ENCODE measurements at places on chromosomes 3 and 15.

- no peak for DNase-seq
Measured at GRCh38 chr15:65409036-65409631, 13.6 kb downstream of the IGDCC4 start.

DNA sequence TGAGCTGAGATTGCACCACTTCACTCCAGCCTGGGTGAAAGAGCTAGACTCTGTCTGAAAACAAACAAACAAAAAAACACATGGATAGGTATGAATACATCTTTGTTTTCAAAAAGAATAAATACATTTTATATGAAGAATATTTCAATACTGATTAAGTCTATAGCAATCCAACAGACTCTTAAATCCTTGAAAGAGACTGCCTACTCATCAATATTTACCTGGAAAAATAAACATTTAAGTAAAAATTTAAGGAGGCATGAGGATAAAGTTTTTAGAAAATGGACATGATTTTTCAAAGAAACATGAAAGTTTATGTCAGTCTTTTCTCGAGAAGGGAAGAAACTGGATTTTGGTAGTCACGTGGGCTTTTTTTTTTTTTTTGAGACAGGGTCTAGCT is 5.4 kb downstream of the NKIRAS1 start:
- no peak for DNase-seq

DNA sequence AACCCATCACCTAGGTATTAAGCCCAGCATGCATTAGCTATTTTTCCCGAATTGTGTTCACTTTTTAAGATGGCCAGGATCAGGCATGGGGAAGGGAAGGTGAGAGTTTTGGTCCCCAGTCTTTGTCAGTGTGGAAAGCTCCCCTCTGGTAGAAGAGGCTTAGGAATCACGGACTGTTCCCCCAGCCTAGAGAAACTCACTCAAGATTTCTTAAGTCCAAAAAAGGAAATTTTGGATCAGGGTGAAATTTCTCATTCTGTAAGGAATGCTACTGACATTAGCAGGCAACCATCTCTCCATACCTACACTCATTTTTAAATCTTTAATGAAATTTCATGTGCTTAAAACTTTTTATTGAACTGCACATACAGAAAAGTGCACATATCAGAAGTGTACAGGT is 70.3 kb upstream of the GALNT15 start:
- no peak for DNase-seq

- DNase-seq, result no peak
Measured at GRCh38 chr3:108018552-108018951, 72.3 kb downstream of the CD47 start.

GRCh38 chr3:61264281-61264680 is 13.0 kb upstream of the FHIT start:
- DNase-seq, result no peak

DNA sequence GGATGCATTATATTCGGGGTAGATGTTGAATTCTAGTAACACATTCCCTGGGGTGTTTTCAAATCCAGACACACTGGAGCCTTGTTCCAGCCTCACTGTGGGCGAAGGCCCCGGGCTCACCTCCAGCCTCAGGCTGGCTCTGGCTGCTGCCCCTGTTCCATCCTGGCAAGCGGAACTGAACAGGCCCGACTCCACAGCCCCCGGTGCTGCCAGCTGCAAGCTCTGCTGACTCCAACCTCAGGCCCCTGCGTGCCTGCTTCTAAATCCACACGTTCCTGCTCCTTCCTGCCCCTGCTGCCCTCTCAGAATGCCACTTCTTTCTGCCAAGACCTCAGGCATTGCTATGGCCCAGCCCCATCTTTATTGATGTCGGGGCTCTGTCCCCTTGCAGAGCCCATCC is 90.6 kb downstream of the LIPC start:
- no peak for DNase-seq

- no peak for DNase-seq
Measured at GRCh38 chr3:111846717-111847116, 12.3 kb upstream of the PHLDB2 start.

GRCh38 chr15:36501063-36501678 is 78.3 kb upstream of the CDIN1 start:
- DNase-seq, result peak; percentile 92

DNA sequence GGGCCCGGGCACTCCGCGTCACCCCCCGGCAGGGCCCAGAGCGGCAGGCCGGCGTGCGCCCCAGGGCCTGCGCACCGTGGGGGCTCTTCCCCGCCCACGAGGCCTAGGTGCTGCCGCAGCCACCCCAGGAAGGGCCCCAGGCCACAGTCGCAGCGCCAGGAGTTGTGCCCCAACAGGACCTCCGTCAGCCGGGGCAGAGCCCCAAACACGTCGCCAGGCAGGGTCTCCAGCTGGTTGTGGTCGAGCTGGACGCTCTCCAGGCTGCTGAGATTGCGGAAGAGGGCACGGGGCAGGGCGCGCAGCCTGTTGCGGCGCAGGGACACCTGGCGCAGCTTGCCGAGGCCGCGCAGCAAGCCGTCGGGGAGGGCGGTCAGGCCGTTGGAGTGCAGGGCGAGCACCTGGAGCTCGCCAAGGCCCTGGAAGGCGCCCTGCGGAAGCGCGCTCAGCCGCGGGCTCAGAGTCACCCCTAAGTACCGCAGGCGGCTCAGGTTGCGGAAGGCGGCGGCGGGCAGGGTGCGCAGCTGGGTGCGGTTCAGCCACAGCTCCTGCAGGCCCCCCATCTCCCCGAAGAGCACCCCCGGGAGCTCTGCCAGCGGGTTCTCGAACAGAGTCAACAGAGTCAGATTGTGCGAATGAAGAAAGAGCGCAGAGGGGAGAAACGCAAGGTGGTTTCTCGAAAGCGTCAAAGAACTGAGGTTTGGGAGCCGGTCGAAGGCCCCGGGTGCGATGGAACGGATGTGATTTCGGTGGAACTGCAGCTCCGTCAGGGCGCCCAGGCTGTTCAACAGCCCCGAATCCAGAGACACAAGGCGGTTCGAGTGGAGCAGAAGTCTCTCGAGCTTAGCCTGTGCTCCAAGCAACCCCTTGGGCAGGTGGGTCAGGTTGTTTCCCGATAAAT is 2.0 kb downstream of the GP5 start:
- DNase-seq, result no peak

DNA sequence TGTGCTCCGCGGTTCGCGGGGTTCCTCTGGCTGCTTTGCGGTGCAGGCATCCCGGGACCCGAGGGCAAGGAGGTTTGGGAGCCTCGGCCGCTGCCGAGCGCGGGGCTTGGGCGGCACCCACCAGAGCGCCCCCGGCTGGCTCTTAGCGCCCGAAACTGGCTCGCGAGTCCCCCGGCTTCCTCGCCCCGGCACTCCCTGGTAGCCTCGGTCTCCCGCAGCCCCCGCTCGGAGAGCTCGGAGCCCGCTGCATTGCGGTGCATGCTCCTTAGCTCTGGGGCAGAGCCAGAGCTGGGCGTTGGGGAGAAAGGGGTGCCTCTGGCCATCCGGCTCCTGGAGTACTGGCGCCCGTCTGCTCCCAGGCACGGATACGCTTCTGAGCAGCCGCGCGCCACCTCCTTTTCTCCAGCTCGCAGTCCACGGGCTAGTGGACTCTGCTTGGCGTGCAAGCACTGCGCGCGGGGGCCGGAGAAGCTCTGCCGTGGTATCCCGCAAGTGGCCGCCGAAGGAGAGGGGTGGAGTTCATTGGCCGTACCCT is 753 bp downstream of the EPHB1 start:
- DNase-seq, result peak; percentile 83

DNA sequence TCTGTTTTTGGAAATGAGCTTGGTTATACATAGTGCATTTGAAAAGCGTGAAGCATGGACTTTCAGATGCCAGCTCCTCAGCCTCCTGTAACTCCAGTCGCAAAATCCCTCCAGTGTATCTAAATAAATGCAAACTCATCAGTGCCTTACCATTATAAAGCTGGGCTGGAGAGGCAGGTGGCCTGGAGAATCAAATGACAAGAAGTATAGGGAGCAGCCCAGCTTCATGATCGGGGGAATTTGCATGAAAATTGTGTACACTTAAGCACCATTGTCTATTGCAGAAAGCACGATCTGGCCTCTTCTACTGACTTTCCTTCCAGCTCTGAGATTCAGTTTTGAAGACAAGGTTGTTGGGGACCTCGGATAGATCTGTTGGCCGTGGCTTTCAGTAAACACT is 71.7 kb downstream of the IGF1R start:
- DNase-seq, result peak; percentile 94

- DNase-seq, result no peak
Measured at GRCh38 chr3:139746481-139746880, 68.7 kb upstream of the NMNAT3 start.

GRCh38 chr15:29100486-29101000 is 169.1 kb downstream of the NSMCE3 start:
- no peak for DNase-seq

DNA sequence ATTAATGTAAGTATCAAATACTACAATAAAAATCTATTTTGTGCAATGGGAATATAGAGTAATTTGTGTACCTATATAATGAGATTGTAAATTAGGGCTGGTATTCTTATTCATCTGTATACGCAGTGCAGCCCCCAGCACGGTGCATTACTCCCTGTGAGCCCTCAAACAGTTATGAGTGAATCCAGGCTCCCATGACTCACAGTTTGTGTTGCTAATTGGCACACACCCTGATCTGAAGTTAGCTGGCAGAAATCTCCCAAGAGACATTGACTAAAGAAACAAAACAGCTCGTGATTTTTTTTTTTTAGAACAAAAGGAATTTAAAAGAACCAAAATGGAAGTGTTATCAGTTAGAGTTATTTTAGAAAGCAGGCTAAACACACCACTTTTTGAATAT is 15.7 kb downstream of the GK5 start:
- DNase-seq, result no peak

- no peak for DNase-seq
Measured at GRCh38 chr3:197372047-197372661, 73.7 kb upstream of the DLG1 start.

- DNase-seq, result no peak
Measured at GRCh38 chr3:61996366-61996765, 377.0 kb downstream of the FEZF2 start.

DNA sequence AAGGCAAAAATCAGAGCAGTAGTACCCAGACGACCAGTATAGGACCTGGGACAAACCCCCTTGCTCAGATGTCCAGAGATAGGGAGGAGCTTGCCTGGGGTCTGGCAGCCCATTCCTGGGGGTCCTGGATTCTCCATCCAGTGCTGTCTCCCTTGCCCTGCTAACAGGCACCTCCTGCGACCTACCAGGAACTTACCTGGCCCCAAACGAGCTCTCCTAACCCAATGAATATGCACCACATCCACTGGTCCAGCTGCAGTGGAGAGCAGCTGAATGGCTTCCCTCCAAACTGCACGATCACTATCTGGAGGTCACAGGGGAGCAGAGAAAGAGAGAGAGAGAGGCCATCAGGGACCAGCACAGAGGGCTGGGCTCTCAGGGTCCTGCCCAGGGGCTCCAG is 19.1 kb upstream of the SEC13 start:
- no peak for DNase-seq

GRCh38 chr3:65732051-65732935 is 306.4 kb downstream of the MAGI1 start:
- peak; percentile 62 for DNase-seq

DNA sequence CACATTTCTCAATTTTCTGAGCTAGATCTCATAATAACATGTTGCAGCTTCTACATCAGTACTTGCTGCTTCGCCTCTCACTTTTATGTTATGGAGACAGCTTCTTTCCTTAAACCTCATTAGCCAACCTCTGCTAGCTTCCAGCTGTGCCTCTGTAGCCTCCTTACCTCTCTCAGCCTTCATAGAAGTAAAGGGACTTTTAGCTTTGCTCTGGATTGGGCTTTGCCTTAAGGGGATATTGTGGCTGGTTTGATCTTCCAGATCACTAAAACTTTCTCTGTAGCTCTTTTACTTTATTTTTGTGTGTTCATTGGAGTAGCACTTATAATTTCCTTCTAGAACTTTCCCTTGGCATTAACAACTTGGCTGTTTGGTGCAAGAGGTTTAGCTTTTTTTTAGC is 150.1 kb downstream of the ATG7 start:
- DNase-seq, result no peak

DNA sequence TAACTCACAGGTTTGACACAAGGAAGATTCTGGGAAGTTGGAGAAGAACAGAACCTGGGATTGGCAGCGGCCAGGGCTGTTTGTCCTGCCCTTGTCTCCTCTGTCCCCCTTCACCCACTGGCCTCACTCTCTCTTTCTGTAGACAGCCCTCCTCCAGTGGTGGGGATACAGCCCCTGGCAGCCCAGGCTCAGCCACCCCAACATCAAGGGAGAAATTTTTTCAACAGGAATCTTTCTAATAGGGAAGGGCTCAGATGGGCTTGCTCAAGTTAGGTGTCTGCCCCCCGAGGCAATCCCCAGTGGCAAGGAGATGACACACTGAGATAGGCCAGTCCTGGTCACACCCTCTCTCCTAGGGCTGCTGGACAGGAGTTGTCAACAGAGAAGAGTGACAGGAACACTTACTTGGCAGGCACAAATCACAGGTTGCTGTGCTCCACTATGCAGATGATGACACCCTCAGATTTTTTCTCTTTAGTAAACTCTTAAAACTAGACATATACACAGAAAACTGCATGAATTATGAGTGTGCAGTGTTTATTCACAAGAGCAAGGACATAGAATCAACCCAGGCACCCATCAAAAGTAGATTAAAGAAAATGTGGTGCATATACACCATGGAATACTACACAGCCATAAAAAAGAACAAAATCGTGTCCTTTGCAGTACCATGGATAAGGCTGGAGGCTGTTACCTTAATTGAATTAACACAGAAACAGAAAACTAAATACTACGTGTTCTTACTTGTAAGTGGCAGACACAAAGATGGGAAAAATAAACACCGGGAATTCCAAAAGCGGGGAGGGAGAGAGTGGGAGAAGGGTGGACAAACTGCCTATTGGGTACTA is 36.3 kb downstream of the PLA2G4D start:
- no peak for DNase-seq

DNA sequence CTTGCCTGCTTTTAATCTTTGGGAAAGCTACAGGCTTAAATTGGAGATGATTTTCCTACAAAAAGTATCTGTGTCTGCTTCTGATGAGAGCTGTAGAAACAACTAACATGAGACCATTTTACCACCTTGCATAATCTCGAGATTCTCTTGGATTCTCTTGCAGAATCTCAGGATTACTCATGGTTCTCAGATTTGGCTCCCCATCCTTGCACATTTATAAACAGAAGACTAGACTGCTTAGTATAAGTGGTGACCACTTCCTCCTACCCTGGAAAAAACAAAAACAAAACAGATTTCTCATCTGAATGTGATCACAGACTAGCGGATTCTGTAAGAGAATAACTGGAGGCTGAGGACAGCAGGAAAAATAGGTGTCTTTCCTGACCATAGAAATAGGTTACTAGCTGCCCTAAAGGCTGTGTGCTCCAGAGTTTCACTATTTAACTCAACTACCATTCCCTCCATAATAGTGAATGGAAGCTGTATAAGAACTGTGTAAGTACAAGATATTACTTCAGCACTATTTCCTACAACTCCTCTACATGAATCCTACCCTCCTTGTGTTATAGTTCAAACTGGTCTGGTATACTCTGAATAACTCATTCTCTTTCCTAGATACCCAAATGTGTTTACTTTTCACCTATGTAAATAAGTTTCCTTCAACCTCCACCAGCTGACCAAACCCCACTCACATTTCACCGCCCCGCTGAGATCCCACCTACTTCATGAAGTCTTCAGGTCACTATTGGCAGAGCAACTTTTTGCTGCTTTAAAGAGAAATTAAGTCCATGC is 122.2 kb upstream of the C2CD4B start:
- peak; percentile 34 for DNase-seq

GRCh38 chr3:178960181-178960580 is 111.4 kb downstream of the ZMAT3 start:
- DNase-seq, result no peak

Measured in NCI-H526 (cell line).